Stimulated activated CD8-positive, alpha-beta memory T cell treated with anti-CD3 and anti-CD28 coated beads, Interleukin-4, amount 100 ng/mL, for 24 hours (primary cell): ENCODE measurements at places on chromosomes 3 and 15.

DNA sequence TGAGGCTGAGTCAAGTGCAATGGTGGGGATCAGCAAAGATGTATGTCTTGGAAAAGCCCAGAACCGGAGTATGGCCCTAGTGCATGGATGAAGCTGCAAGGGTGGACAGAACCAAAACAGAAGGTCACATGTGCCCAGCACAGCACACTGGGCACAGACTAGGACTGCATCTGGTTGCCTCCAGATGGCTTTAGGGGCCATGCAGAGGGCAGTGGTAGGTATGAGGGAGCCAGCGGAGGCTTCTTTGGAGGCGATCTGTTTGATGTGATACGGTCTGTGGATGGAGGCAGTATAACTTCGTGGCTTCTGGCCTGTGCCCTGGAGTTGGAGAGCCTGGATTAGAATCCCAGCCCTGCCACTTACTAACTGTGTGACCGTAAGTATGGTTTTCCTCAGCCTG lies 29.4 kb downstream of the SV2B start:
- no peak for DNase-seq

GRCh38 chr3:149226776-149227175 lies 5.1 kb upstream of the CP start:
- DNase-seq, result no peak

DNA sequence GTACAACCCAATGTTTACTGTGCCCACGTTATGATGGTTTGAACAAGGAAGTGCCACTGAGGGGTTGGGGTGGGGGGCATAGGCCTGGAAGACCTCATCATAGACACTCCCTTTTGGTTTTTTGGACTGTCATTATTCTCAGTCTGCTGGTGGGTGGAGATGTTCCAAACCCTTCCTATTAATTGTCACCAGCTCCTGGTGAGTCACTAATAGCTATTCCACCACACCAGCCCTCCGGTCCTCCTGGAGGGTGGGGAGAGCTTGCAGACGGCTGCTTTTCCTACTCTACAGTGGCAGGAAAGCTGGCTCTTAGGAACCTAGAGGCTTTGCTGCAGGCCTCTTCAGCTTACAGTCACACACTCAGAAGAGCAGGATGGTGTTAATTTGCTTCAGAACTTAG lies 9.0 kb upstream of the COPG1 start:
- DNase-seq, result no peak

GRCh38 chr3:162400697-162401096 lies 904.1 kb downstream of the OTOL1 start:
- DNase-seq, result no peak

- DNase-seq, result no peak
Observed at GRCh38 chr3:182235504-182235903, 523.8 kb downstream of the SOX2 start.

- DNase-seq, result no peak
Observed at GRCh38 chr3:10806006-10806405, 10.0 kb upstream of the SLC6A11 start.
